ENCODE measurements at places on chromosomes 3 and 15.
A peak's percentile ranks its signal among the peaks of the same experiment; 100 is the strongest.

GRCh38 chr3:12444582-12445471 is 39.5 kb upstream of the TSEN2 start:
- DNase-seq = no peak

- peak; percentile 55 for DNase-seq
These were observed 35.1 kb downstream of the HMG20A start for GRCh38 chr15:77455696-77456321.

GRCh38 chr3:87132801-87133200 is 94.3 kb upstream of the CHMP2B start:
- DNase-seq = no peak

GRCh38 chr15:29699791-29700190 is 122.5 kb downstream of the TJP1 start:
- DNase-seq = no peak

DNA sequence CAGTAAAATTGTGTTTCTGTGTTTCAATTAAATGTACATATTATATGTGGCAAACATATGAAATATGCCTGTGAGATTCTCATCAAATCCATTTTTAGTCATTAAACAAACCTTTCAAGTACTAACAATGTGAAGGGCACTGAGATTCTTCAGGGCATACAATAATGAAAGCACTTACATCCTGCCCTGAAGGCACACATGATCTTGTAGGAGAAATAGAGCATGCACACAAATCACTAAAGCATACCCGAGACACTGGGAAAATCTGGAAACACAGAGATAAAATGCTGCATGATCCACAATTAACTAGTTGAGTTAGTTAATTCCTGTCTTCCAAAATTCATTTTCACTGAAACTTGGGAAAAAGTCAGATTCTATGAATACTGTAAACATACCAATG is 810.5 kb upstream of the NECTIN3 start:
- no peak for DNase-seq

GRCh38 chr3:48648188-48648850 is 13.1 kb upstream of the SLC26A6 start:
- DNase-seq = no peak

DNA sequence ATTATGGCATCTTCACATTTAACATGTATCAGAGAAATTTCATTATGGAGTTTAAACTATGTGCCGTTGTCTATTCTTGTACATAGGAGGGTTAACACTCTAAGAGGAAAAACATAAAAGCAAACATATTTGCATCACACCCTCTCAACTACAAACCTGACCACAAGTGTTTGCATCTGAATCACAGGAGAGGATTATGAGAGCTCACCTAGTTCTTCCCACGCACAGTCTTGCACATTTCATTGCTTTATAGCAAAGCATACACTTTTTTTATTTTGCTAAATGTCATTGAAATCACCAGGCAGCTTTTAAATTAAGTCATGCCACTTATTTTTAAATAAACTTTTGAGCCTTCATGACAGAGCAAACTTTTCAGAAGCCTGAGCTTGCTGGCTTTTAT is 12.5 kb downstream of the TRAT1 start:
- no peak for DNase-seq

DNA sequence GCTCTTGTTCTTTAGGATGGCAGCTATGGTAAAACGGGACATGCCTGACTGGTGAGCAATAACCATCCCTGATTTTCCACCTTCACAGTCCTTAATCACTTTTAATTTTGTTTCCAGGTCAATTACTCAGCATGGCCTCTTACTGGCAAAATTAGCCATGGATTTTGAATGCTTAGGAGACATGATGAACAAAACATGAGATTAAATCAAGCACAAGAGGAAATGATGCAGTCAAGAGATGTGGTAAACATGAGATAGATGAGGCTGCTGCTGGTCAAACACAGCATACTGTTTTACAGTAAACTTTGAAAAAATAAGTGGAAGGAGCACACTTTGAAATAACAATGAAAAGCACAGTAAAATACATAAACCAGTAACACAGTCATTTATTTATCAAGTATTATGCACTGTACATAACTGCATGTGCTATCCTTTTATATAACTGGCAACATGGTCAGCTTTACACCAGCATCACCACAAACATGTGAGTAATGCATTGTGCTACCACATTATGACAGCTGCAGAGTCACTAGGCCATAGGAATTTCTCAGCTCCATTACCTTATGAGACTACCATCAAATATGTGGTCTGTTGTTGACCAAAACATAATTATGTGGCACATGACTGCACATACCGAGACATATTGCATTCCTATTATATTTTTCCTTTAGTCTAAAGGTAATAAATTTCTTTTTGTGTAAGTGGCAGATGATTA is 30.1 kb upstream of the ZNF502 start:
- DNase-seq = no peak

DNA sequence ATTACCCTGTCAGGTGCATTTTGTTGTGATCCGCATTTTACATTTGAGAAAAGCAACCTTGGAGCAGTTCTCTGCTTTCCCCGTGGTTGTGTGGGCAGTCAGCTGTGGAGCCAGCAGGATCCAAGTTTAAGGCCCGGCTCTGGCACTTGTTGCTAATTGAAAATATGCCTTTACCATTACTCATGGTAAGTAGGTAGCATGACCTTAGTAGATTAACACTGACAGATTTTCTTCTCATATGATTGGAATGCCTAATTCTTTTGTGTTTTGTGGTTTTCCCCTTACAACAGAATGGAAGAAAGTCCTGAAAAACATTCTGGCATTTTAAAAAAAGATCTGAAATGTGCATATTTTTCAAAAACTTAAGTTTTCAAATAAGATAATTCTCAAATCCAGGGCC is 246.5 kb upstream of the LRRN1 start:
- no peak for DNase-seq

GRCh38 chr3:122475316-122475715 is 39.4 kb downstream of the KPNA1 start:
- no peak for DNase-seq

- no peak for DNase-seq
These were observed 91.3 kb downstream of the SHQ1 start for GRCh38 chr3:72756900-72757299.

DNA sequence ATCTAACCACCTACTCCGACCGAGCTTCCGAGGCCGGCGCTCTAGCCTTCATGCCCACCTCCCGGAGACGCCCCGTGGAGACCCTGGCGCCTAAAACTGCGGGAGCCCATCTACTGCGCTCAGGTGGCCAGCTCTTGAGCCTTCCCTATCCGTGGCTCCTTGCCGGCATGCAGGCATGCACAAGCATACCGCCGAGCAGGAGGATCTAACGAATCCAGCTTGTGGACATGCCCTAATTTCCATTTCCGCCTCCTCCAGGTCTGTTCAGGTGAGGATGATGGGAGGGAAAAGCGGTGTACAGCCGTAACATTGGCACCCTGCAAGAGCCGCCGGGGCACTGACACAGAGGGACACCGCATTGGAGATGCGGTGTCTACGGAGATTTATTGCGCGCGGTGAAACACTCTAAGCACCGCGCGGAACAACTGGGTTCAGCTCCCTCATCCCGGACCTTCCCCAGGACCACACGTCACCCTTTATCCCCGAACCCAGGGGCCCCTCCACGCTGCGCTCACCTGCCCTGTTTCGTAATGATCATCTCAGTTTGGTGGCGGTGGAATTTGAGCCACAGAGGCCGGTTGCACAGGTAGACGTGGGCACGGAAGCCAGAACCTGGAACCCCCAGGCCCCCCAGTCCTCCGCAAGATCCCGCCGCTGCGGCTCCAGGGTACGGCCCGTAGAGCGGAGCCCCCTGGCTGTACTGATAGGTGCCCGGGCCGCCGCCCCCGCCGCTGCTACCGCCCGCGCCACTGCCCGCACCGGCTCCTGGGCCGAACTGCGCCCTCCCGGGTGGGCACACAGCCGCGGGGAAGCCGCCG is 1.0 kb downstream of the EOMES start:
- no peak for DNase-seq

DNA sequence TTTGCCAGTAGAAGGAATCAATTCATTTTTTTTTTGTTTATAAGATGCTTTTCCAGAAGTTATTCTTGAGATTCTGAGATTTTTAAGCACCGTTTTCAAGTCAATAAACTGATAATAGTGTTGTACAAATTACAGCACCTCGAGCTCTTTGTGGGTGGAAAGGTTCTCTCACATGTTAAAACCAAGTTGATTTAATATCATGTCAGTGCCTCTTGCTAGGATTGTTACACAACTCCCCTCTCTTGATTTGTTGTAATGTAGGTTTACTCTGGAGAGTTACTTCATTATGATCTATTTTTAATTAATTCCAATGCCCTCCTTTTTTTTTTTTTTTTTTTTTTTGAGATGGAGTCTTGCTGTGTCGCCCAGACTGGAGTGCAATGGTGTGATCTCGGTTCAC is 25.8 kb upstream of the UBXN7 start:
- DNase-seq = no peak

DNA sequence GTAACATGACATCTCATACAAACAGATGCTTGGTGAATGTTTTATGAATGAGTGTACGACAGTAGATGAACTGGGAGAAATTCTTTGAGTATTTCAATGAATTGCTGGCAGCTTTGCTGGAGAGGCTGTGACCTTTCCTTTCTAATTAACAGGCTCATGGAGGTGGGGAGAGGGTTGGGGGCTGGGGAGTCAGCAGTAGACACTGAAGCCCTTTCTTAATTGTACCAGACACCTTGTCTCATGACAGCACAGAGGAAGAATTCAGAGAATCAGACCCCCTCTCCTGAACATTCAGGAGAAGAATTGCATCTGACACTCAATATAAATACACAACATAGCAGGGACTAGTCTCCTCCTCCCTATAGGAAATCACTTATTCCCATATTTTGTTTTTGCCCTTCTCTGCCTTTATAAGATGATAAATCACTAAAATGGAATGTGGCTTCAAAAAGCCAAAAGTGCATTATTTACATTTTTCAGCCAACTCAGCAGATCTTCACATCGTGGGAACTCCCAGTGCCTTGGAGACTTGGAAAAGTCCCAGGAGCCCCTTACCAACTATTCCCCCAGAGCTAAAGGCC is 66.2 kb upstream of the TPM1 start:
- DNase-seq = no peak

DNA sequence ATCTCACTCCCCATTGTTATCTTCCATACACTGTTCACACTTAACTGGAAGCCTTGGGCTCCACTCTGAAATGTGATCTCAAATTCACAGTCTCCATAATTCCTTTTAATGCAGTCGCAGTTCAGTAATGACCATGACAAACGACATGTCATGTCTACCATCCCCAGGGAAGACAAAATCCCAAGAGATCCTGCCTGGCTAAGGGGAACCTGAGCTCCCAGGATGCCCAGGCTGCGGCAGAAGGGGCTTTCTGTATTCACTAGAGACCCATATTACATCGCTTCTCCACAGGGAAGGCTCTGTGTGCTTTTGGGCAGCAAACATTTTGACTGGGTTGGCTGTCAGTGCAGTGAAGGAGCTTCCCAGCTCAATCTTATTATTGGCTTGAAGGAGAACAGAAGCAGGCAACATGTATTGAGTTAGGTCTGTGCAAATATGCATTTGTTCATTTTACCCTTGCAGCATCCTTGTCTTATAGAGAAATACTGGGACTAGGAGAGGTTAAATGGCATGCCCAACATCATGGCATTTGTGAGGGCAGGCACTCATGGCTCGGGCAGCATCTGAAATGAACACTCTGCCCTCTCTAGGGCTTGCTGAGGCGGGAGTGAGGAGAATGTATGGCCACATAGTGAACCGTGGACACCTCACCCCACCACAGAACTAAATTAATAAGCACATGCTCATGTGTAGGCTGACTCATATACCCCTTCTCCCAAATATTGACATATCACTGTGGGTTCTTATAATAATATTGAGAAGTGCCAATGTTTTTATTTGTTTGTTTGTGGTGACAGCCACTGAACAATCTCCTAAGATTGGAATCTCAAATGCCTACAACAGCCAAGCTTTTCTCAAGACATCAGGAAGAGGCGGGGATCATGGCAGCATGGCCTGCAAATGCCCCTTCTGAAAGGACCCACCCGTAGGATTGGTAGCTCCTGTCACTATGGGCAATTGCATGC is 141.6 kb upstream of the FOXB1 start:
- no peak for DNase-seq

GRCh38 chr3:149283401-149283800 is 50.0 kb downstream of the TM4SF18 start:
- no peak for DNase-seq

GRCh38 chr3:45946307-45946706 is 3.0 kb downstream of the CXCR6 start:
- DNase-seq = no peak

GRCh38 chr15:56523521-56523920 is 58.6 kb upstream of the MNS1 start:
- no peak for DNase-seq

- no peak for DNase-seq
These were observed 132.7 kb upstream of the ONECUT1 start for GRCh38 chr15:52922871-52923270.

GRCh38 chr3:17553080-17553479 is 189.4 kb downstream of the TBC1D5 start:
- no peak for DNase-seq

GRCh38 chr3:38605981-38606380 is 43.5 kb downstream of the SCN5A start:
- DNase-seq = no peak

- DNase-seq = no peak
These were observed 47.0 kb downstream of the ZNF609 start for GRCh38 chr15:64507293-64507802.

- no peak for DNase-seq
These were observed 49.5 kb upstream of the STXBP5L start for GRCh38 chr3:120858521-120858920.

DNA sequence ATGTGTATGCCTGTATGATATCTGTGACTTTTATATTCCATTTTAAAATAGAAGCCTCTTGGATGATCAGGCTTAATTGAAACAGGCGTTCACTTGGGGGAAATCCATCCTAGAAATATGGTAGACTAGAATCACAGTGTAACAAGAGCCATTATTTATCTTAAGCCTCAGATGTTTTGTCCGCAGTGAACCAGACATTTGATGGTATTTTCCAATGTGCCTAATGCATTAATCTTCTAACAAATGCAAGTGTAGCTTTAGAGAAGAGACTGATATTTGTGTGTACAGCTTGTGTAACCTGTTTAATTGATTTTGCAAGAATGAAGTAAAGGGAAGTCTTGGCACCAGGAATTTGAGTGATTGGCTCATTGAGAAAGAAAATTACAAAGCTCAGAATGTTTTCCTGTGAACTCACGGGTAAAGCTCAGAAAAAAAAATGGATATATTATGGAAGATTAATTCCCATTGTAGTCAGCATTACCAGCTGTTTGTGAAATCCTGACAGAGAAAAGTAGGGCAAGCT is 155.7 kb downstream of the SV2B start:
- no peak for DNase-seq

- no peak for DNase-seq
These were observed 12.3 kb upstream of the MB21D2 start for GRCh38 chr3:192929755-192930547.

DNA sequence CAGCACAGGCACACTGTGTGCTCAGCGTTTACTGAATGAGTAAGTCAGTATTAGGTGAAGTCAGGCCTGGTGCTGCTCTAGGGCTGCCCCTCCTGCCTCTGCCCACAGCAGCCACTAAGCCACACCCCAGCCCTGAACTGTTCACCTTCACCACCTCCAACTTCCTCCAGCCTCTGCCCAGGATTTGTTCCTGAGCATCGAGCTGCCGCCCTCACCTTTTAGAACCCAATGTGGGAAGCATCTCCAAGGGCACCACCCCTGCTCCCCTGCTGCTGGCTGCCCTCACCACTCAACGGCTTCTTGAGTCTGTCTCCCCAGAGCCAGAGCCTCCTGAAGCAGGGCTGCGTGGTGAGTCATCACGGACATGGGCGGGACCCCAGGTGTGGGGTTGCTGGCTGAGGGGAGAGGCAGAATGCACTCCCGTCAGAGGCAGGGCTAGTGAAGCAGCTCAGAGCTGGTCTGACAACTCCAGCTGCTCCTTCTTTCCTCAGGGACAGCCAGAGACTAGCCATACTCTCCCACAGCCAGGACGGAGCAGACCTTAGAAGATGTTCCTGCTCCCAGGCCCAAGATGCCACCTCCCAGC is 5.8 kb downstream of the HYAL2 start:
- no peak for DNase-seq
